ENCODE measurements at places on chromosomes 16 and 17.
A peak's percentile ranks its signal among the peaks of the same experiment; 100 is the strongest.

DNA sequence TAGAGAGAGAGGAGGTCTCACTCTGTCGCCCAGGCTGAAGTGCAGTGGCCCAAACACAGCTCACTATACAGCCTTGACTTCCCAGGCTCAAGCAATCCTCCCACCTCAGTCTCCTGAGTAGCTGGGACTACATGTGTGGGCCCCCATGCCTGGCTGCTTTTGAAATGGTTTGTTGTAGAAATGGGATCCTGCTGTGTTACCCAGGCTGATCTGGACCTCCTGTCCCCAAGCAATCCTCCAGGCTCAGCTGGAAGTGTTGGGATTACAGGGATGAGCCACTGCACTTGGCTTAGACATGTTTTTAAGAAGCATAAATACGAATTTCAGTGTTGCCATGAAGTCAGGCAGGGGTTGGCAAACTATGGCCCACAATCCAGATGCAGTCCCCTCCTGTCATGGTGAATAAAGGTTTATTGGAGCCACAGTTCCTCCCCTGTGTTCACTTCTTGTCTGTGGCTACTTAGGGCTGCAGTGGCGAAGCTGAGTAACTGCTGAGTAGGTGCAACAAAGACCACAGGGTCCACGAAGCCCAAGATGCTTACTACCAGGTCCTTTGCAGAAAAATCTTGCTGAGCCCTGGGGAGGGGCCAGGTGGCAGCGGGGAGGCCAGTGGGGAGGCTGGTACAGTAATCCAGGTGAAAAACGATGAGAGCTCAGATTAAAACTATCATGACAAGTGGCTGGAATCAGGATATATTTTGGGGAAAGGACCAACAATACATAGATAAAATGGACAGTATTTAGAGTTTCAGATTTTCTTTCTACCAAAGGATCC is 35.2 kb downstream of the TNFRSF13B start:
- DNase-seq, result no peak

DNA sequence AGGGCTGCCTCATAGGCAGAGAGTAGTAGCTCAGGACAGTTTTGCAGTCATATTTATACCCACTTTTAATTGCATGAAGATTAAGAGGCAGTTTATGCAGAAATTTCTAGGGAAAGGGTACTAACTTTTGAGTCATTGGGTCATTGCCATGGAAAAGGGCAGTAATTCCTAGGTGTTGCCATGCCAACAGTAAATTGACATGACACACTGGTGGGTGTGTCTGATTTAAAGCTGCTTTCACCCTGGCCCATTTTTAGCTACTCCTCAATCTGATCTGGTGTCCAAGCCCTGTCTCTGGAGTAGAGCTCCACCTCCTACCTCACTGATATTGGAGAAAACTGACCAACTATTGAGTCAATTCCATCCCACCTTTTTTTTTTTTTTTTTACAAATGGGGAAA is 161.5 kb upstream of the ZKSCAN2 start:
- no peak for DNase-seq

DNA sequence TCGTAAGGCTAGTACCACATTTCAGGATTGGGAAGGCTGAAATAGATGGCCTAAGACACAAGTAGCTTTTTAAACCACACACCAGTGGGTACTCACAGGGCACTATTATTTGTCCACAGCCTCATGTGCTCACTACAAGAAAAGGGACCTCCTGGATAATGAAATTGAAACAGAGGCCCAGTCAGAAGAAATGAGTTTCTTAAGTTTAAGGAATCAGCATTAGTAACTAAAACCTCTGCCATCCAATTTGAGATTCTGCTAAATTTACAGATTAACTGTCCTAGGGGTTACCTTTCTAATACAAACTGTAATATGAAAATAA is 3.0 kb downstream of the USP7 start:
- DNase-seq, result no peak

DNA sequence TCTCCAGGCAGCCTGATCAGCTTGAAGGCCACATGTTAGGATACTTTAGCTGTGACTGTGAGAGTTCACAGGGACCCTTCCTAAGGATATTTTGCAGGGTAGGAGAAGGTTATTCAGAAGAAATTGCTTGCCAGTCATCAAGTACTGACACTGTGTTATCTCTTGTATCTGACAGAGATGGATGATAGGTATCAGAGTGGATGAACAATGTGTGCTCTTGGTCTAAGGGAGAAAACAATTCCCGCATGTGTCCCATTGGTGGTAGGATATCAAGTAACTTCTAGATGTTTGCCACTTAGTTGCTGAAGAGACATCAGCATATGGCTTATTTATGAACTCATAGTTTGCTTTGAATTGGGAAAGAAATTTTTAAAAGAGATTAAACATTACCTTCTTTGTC is 219.3 kb downstream of the SPECC1 start:
- no peak for DNase-seq

GRCh38 chr17:57999496-58000017 is 7.5 kb downstream of the SRSF1 start:
- no peak for DNase-seq

DNA sequence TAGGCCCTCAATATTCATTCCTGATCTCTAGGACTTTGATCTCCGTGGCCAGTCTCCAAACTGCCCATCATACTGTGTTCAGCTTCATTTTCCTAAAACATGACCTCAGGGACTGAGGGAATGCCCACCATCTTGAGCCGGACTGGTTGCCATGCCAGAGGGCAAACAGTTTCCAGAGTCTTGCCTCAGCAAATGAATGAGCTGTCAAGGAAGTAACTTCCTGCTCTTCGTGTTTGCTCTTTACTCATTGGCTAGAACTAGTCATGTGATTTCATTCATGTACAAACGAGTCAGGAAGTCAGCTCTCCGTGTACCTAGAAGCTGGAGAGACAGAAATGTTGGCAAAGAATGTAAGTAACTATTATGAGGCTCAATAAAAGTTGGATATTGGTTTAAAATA is 50.2 kb downstream of the ANKFN1 start:
- no peak for DNase-seq

DNA sequence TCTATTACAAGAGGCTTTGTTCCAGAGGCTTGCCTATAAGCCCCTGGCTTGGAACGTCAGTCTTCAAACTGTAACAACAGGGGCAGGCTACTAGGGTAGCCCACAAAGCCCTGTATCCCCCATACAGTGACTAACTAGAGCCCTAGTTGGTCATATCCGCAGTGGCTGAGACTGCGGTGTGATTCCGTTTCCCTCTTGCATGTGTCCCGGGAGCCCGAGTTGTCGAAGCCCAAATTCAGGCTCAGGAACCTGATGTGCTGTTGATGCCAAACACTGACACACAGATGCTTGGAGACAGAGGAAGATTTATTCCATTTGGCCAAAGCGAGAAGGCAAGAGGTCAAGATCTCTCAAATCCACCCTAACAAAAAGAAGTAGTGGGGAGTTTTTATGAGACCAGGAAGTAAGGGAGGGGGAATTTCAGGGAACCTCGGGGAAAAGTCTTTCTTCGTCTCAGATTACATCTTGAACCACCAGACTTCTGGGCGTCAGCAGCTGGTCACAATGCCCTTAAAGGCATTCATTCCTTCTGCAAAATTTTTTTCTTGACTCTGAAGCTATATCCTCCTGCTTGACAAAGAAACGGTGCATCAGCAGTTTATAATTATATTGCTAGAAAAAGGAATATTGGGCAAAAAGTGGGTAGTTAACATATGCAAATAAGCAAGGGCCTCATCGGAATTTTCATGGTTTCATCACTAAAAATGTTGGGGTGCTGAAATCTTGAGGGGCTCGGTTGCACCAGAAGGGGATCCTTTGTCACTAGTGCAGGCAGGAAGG is 879 bp downstream of the SLFN5 start:
- DNase-seq, result no peak

DNA sequence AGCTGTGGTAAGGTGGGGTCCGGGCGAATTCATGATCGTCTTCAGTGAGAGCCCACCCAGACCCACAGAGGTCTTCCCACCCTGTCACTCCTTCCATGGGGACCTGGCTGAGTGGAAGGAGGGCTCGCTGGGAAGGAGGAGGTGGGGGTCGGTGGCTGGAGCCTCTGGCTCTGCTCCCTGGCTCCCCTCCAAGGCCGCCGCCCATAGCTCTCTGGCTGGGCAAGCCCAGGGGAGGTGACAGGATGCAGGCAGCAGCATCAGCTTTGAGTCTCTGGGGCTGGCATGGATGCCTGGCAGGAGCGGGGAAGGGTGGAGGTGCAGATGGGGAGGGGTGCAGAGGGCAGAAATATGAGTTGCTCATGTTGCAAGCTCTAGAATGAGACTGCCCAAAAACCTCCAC is 147.0 kb downstream of the ENGASE start:
- no peak for DNase-seq

DNA sequence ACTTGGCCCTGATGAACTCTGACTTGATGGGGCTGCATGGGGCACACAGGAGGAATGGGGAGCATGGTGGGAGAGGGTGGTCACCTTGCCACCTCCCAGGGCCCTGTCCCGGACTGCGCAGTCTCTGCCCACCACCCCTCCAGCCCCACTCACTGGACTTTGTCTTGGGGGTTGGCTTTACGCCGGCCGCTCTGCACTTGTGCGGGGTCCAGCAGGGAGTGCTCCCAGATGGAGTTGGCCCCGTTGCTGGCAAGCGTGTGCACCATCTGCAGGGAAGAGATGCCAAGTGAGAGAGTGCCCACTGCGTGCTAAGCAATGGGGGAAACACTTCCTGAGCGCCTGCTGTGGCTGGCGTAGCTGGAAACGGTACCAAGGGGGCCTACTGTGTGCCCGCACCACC is 6.7 kb downstream of the GIT1 start:
- no peak for DNase-seq

DNA sequence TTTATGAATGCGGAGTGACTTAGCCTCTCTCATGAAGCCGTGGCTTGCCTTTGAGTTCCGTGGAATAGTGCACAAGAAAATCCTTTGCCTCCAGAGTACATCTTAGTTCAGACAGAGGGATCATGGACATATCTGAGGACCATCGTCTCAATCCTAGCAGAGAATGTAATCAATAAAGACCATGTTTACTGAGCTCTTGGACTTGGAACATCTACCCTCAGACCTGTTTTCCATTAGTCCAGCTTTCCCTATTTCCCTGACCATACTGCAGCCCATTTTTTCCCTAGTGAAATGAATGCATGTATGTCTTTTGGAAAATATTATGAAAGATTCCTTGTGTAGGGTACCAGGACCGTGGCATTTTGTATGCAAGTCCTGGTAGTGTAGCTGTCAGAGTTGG is 90.2 kb downstream of the PLCG2 start:
- no peak for DNase-seq

GRCh38 chr16:68700120-68700519 is 37.0 kb upstream of the CDH1 start:
- DNase-seq, result no peak

DNA sequence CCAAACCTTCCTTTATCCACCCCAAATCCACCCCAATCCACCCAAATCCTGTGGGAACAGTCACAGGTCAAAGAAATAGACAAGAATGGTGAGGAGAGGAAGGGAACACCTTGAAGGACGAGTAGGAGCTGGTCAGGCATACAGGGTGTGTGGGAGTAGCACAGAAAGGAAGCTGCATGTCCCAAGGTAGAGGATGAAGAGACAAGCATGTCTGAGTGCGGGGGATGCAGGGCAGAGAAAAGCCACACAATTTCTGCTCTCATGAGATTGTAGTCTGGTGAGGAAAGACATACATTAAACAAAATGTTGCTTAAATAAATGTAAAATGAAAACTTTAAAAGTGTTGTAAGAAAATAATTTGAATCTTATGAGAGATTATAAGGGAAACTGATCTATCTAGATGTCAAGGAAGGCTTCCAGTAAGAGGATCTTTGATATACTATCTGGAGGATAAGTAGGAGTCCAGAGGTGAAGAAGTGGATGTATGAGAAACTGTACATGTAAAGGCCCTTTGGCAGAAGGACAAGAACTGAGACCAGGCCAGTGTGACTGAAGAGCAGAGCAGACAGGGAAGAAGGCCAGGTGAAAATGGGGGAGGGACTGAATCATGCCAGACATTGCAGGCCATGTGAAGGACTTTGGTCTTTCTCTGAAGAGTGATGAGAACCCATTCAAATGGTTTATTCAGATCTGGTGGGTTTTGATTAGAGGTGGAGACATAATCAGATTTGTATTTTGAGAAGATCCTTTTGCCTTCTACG is 18.6 kb downstream of the TMEM98 start:
- DNase-seq, result no peak

DNA sequence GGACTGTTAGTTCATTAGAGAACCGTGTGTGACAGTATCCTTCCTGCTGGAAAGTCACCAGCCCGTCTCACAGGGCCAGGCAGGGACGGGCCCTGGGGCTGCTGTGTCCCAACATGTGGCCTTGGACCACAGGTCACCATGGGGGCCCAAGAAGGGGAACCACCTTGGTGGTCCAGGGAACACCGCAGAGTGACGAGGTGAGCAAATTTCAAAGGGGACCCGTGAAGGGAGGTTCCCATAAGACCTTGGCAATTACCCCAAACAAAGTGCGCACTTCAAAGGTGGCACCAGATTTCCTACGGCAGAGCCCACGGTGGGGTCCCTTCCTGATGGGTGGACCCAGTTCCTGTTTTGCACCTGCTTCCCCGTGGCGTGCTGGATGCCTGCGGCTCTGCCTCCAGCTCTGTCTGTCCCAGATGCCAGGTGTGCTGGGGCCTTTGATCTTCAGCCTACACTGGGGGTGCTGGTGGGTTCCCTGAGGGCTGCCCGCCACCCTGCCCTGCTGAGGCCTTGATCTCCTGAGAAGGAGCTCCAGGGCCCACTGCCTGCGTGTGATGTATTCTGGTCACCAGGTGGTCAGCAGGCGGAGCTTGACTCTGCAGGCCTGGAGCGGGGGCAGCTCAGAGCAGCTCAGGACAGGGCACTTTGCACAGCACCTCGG is 27.0 kb downstream of the SLC7A5 start:
- DNase-seq, result no peak

DNA sequence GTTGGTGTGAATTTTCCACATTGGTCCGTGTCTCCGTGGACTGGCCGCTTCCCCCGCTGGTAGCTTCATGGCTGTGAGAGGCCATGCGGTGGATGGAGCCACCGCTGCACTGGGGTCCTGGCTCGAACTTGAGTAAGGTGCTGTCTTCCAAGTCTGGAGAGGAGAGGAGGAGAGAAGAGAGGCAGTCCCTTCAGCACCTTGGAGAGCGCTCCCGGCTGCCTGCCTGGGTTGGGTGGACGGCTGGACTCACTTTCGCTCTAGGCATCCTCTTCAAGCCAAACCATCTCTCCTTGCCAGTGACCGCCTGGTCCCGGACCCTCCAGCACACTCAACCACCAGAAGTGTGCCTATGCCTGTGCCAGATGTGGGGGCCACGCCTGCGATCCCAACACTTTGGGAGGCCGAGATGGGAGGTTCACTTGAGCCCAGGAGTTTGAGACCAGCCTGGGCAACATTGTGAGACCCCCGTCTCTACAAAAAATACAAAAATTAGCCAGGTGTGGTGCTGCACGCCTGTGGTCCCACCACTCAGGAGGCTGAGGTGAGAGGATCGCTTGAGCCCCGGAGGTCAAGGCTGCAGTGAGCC is 6.2 kb downstream of the JPH3 start:
- DNase-seq, result peak; percentile 85

DNA sequence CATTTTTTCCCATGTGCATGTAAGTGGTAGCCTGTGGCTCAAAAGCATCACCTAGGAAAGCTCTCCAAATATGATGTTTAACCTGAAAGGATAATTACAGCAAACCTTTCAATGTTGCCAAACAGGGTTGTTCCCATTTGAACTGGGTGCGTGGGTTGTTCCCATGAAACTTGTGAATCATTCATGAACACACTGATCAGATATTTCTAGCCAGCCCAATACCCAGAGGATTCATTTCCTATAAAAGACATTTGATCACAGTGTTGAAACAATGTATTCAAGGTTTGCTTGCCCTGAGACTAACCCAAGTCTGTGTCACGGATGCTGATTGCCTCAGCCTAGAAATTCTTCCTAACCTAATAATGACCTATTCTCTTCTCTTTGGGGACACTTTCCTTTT is 12.9 kb downstream of the KRT39 start:
- DNase-seq, result no peak

Measured in right forelimb (tissue), 1 donor.